CD4-positive, alpha-beta T cell (primary cell): ENCODE measurements at places on chromosomes 12 and 14.

- DNase-seq, result no peak
Observed at GRCh38 chr14:99316281-99317163, 44.5 kb upstream of the BCL11B start.

GRCh38 chr12:42794806-42795205 lies 205.3 kb upstream of the PRICKLE1 start:
- no peak for DNase-seq

- no peak for DNase-seq
Observed at GRCh38 chr12:75390156-75390898, 562 bp upstream of the GLIPR1L2 start.

DNA sequence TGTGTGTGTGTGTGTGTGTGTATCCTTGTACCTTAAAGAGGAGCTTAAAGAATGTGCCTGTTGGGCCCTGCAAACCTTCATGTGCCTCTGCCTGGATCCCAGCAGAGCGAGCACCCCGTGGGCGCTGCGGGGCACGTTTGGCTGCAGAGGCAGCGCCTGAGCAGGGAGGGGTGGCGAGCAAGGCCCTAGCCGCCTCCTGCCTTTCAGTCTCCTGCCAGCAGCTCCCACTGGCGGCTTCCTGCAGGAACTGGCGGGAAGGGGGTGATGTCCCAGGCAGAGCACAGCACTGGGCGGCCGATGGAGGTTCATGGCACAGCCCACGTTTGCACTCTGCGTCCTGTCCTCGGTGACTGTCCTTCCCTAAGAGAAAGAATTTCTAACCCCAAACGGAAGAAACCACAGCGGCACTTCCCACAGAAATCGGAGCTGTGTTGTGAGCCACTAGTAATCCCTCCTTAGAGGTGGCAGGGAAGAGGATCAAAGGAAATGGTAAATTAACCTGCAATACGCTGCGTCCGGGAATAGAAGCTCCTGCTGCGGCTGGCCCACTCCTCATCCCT lies 19.8 kb downstream of the ZBTB42 start:
- DNase-seq, result no peak

DNA sequence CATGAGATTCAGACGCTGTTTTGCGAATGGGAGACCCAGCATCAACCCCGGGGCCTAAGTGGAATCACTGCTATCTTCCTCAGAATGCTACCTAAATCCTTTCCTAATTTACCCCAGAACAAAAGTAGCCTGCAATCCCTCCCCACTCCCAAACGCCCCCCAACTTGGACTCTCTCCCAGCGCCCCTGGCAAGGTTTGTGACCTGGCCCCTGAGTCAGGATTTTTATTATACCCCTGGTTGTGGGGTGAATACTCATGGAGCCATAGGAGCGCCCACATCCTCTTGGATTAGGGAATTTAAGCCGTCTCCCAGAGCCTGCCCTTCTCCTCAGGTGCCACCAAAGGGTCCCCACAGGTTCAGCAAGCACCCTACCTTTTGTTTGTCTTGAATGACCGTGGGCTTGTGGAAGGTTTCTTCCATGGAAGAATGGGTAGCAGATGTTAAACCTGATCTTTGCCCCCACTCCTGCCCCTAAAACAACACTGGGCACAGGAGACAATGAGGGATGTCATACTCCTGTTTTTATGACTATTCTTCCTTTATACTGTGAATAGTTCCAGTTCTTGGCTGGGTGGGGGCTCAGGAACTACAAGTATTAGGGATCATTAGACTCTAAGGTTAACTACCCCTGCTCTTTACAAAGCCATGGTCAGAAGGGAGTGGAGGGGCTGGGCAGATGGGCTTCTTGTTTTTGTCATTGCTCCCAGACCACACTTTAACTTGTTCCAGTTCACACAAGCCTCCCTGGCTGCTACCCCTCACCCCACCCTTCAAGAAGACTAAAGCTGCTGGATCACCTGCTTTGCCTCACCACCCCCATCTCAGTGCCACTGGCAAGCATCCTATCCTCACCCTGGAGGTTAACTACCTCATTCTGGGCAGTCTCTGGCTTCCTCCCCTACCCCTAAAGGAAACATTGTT lies 630 bp downstream of the MYL6B start:
- DNase-seq, result no peak

GRCh38 chr14:36570065-36570464 lies 12.3 kb downstream of the NKX2-8 start:
- no peak for DNase-seq

DNA sequence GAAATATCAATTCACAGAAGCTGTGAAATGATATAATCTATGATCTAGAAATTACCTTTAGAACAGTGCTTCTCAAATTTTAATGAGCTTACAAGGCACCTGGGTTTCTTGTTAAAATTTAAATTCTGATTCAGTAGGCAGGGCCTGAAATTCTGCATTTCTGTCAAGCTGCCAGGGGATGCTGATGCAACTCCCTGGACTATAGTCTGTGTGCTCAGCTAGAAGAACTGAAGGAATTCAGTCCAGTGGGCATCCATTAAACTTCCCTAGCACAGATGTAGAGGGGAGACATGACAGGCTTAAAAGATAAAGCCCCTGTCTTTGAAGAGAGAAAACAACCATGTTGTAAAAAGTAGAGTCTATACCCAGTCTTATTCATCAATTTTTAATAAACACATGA lies 441.8 kb downstream of the TMTC2 start:
- DNase-seq, result no peak

- DNase-seq, result no peak
Observed at GRCh38 chr12:14999021-14999694, 26.3 kb downstream of the PDE6H start.

GRCh38 chr12:80445083-80445793 lies 1.2 kb downstream of the PTPRQ start:
- no peak for DNase-seq
